ENCODE measurements at places on chromosomes 16 and 17.

GRCh38 chr16:11972128-11972527 is 4.4 kb upstream of the SNX29 start:
- no peak for DNase-seq

DNA sequence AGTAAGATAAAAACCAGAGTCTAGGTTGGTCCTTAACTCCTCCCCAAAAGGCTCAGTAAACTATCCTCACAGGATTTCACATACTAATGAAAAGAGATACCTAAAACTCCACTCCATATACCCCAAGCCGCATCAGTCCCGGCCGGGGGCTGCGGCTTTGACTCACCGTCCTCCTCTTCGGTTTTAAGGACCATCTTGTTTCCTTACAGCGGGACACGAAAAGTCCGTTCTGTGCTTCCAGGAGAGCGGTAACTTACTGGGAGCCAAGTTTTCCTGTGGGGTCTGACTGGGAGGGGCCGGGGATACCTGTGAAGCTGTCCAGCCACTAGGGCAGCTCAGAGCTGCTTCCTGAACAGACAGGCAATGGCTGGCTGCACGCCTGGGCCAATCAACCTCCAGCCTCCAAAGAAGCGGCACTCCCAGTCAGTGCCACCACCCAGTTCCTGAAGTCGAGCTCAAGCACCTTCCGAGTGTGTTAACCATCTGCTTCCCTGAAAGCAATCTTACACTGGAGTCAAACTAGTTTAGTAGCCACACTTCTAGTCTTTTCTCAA is 45.5 kb downstream of the CYTH1 start:
- peak; percentile 40 for DNase-seq

- peak; percentile 19 for DNase-seq
Observed at GRCh38 chr17:68296217-68297191, 5.2 kb downstream of the ARSG start.

DNA sequence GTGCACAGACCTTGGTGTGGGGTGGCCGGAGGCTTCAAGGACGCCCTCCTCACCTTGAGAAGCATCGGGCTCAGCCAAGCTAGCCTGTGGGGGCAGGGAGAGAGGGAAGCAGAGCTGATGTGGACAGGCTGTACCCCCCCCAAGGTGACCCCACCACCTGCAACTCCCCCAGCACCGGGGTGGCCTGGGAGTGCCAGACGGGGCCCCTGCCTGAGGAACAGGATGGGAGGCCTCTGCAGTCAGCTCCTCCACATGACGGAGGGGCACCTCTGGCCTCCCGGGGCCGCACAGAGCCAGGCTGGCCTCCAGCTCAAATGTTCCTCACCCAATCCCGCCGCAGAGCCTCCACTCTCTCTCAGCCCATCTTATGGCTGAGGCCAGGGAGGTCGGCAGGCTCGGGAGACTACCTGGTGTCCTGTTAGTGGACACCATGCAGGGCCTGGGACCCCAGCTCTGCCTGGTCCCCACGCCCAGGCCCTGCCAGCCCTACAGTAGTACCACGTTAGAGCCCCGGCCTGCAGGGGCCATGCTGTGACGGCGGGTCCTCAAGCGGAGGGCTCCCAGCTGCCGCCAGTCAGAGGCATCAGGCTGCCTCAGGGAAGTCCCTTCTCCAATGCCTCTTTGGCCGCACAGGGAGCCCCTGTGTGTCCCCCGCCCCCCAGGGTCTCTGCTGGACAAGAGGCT is 19.4 kb upstream of the SLC38A10 start:
- DNase-seq = no peak

DNA sequence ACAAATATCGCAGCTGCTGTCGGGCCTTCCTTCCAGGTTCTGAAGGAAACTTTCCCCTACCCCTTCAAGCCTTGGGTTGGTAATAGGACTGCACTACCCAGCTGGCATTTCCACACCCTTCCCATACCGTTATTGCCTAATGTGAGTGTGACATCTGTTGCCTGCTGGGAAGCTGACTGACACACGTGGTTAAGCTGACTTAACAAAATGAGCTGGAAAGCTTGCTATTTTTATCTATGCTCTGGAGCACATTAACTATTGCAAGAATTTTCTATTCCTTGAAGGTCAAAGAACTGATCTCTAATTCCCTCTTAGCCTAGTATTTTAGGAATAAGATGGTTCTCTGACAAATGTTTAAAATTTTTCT is 79.5 kb downstream of the PMP22 start:
- DNase-seq = no peak

GRCh38 chr16:71775949-71776348 is 32.7 kb downstream of the AP1G1 start:
- DNase-seq = no peak

- DNase-seq = no peak
Observed at GRCh38 chr17:6712058-6712853, 913 bp downstream of the SLC13A5 start.

DNA sequence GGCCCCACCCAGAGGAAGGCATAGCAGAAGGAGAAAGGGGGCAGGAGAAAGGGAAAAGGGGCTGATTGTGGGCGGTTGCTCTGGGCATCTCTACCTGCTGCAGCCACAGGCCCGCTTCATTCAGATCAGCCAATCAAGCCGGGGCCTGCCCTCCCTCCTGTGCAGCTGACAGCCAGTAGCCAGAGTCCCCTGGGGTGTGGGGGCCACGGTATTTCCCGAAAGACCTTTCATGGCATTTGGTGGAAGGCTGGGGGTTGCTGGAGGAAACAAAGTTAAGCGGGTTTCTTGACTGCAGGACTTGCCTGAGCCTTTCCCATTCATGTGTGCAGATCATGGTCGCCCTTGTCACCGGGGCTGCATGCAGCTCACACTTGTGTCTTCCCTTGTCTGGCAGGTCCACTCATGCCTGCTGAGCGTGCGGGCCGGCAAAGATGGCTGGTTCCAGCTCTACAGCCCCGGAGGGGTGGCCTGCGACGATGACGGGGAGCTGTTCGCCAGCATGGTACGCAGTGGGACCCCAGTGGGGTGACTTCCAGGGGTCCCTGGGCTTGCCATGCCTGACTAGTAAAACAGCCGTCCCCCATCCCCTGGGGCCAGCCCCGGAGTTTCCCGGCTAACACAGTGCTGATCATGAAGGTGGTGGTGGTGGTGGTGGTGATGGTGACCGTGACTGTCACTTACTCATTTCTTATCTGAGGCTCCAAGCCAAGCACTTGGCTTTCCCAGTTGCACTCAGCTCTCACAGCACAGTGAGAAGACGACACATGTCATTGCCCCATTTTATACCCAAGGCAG is 82.7 kb upstream of the PLCG2 start:
- no peak for DNase-seq

GRCh38 chr17:28433721-28434120 is 27.7 kb upstream of the SLC46A1 start:
- no peak for DNase-seq

DNA sequence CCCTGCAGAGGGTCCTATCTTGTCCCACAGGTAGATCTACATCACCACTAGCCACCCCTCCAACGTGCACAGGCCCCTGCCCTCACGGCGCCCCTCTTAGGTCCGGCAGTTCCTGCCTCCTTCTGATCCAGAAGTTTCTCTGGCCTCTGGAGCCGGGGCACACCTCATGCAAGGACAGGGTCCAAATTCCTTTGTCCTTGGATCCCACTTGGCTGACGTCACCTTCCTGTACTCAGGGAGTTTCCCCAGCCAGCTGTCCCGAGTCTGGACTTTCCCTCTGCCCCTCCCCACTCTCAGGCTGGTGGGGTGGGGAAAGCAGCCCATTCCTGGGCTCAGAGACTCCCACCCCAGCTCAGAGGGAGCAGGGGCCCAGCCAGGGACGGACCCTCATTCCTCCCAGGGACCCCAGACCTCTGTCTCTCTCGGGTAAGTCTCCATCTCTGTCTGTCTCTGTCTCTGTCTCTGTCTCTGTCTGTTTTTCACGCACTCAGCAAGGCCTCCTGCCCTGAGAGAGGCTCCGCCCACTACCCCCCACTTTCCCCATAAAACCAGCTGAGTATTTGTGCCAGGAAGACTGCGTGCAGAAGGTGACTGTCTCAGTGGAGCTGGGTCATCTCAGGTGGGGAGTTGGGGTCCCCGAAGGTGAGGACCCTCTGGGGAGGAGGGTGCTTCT is at the start of gene IL32:
IL32 (plus strand) TSS at position 572 of the 673 bp plus-strand sequence. CDS start 172 bp downstream, outside the sequence.
- peak; percentile 51 for DNase-seq
